ENCODE measurements at places on chromosomes 13 and 19. TPM values are rescaled to one million over a fixed set of nuclear protein-coding genes. Genes with fewer than 3 reads are reported as not detected.

KLK1 gene
- total RNA-seq = not detected

IZUMO2 gene
- total RNA-seq = not detected

POLR2E gene
- total RNA-seq = 249 TPM

HIPK4 gene
- total RNA-seq = 0.24 TPM

ARRDC2 gene
- total RNA-seq = 29.6 TPM

All from A549 treated with CpdA at 1 μM for 4 hours (cell line).